RPMI7951 (cell line): ENCODE measurements at places on chromosomes 3 and 15. TPM values are rescaled to one million over a fixed set of nuclear protein-coding genes. Genes with fewer than 3 reads are reported as not detected.

Gene TRIM42
- total RNA-seq: not detected in 2 replicates

Gene GP9
- not detected in 2 replicates for total RNA-seq

Gene RARRES1
- 3.7 and 4.0 TPM in 2 replicates for total RNA-seq

Gene SERPINI2
- not detected in 2 replicates for total RNA-seq

Gene CFAP92
- total RNA-seq: 0.36 TPM in 1 of 2 replicates, not detected in the other

Gene PEX5L
- not detected in 2 replicates for total RNA-seq

Gene IQCF5
- not detected in 2 replicates for total RNA-seq

Gene GCNT3
- not detected in 2 replicates for total RNA-seq

Gene SLC26A6
- total RNA-seq: 32.3 and 35.1 TPM in 2 replicates

Gene CNTN6
- not detected in 2 replicates for total RNA-seq

Gene PLA2G4E
- total RNA-seq: not detected in 2 replicates

Gene ACTRT3
- 1.3 and 1.6 TPM in 2 replicates for total RNA-seq

Gene IGSF11
- 0.39 TPM in 1 of 2 replicates, not detected in the other for total RNA-seq
